Activated CD8-positive, alpha-beta memory T cell treated with anti-CD3 and anti-CD28 coated beads for 36 hours (primary cell): ENCODE measurements at places on chromosomes 2 and 18. TPM values are rescaled to one million over a fixed set of nuclear protein-coding genes. Genes with fewer than 3 reads are reported as not detected.

The METTL4 gene
- 22.2 TPM for total RNA-seq

The SPC25 gene
- total RNA-seq, result 29.0 TPM

The DLX1 gene
- total RNA-seq, result not detected

The CDK5R2 gene
- total RNA-seq, result not detected

The ASXL3 gene
- total RNA-seq, result not detected

The SNORC gene
- total RNA-seq, result 1.3 TPM

The DES gene
- total RNA-seq, result not detected

The CTAGE1 gene
- total RNA-seq, result not detected

The CXCR2 gene
- total RNA-seq, result not detected

The GKN2 gene
- not detected for total RNA-seq

The KANSL3 gene
- total RNA-seq, result 44.6 TPM

The EGR4 gene
- total RNA-seq, result 0.48 TPM

The SPEG gene
- total RNA-seq, result 0.78 TPM

The MOGAT1 gene
- total RNA-seq, result not detected

The CNGA3 gene
- not detected for total RNA-seq

The ITPRIPL1 gene
- total RNA-seq, result 60.7 TPM

The SAG gene
- not detected for total RNA-seq

The RBM44 gene
- total RNA-seq, result 0.25 TPM
